ENCODE measurements at places on chromosomes 1 and 21. TPM values are rescaled to one million over a fixed set of nuclear protein-coding genes. Genes with fewer than 3 reads are reported as not detected.

DNA sequence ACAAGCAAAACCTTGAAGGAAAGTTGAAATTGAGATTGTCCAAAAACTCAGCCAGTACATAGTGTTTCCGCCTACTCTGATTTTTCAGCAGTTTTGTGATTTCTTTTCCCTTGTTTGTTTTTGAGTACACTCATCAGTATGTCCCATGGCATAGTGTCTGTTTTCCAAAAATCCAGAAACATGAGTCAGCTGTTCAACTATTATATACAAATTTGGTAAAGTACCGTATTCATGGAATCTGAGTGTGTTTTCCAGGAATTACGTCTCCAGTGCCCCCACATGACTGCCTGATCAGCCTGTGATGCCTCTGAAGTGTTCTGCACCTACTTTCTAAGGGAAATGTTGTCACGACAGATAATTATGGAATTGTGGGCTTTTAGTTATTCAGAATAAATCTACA, 186.8 kb downstream of the LTN1 start:
- DNase-seq = no peak

DNA sequence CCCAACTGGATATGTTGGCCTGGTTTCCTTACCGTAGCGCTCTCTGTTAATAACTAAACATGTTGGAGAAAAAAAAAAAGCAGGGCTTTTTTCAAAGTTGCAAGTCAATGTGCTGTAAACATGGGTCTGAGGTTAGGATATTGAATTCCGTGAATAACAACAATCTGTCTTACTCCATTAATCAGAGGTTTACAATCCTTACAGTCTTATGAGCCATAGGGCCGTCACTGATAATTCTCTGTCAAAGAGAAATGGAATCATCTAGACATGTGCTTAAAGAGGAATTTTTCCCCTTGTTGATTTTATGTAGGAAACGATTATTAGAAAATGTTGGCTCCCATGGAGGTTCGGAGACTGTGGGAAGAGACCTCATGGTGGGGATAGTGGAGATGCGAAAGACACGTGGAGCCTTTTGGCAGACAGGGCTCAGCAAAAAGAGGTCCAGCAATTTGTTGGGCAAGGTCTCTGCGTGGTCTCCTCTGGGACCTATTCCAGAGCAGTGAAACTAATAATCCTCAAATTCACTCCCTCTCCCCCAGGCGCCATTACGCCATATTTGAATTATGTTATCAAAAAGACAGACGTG, 83.5 kb upstream of the CLDN14 start:
- DNase-seq = no peak

DNA sequence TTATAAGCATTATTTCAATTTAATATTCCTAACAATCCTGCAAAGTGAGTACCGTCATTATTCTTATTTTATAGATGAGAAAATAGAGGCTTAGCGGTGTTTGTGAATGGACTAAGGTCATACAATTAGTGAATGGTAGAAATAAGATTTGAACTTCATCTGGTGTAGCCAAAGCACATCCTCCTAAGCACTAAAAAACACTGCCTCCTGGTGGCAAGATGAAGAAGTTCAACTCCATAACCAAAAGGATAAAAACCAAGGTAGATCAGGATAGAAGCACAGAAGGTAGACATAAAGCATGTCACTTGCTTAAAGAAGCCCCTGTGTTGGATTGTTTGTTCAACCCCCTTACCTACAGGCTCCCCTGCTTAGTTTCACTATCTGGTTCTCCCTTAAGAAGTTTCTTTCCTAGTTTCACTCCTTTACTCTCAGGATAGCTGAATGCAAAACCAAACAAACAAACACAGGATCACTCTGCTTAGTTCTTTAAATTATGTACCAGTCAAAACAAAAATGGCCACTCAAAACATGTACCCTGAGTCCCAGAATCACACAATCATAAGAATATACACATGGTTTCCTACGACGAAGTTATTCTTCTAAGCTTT, 12.7 kb upstream of the AIM2 start:
- DNase-seq = no peak

DNA sequence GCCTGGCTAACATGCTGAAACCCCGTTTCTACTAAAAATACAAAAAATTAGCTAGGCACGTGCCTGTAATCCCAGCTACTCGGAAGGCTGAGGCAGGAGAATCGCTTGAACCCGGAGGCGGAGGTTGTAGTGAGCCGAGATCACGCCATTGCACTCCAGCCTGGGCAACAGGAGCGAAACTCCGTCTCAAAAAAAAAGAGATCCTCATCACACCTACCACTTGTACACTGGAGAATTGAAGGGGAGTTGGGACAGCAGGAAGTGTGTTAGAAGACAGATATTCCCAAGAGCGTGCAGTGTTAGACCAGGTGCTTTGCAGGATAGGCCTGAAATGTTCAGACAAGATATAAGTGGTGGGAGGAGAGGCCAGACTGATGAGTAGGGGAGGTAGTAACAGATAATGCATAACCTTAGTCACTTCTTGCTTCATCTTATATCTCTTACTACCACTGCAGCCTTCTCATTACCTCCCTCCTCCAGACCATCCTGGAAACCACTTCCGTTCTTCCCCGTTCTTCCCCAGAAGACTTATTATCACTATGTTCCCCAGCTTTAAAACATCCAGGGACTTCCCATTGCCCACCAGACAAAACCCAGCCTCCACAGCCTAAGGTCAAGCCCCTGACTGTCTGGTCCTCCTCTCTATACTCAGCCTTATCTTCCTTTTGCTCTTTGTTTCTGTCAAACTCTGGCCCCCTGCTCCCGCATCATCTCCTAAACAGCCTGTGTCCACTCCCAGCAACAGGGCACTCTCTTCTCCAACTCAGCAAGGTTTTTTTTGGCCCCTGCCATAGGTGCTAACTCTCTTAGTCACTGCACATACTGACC, 21.3 kb downstream of the FAM20B start:
- DNase-seq = no peak

- no peak for DNase-seq
These were observed 233 bp downstream of the ADAMTS5 start for GRCh38 chr21:26966649-26967061.

DNA sequence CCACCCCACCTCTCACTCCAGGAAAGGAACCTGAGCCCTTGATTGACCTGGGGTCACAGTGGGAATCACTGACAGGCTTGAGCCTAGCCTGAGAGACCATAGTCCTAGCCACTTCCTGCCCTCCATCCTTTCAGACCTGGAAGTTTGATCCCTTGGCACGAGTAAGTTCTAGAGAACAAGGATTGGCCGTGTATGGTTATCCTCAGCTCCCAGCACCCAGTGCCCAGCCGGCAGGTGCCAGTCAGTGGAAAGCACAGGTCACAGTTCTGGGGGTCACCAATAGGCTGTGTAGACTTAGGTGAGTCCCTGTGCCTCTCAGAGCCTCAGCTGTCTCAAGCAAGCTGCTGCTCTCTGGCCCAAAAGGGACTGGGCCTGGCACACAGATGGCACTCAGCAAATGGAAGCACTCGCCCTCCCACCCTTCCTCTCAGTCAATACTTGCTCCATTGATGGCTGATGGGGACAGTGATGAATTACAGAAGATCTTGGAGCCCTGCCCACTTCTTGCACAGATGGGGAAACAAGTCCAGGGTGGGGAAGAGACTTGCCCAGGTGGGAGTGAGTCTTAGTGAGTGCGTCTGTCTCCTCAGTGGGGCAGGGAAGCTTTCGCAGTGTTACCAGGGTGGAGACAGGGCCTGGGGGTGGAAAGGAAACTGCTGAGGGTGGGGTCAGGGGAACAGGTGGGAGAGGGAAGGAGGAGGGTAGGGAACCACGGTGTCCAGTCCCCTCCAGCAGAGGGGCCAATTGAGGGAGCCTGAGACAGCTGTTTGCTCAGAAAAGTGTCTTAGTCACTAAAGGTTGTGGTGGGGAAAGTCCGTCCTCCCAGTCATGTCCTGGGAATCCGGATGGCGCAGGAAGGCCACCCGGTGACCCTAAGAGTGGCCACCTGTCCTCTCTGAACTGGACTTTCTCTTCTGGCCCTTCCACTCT, 2.6 kb upstream of the KCNQ4 start:
- no peak for DNase-seq

DNA sequence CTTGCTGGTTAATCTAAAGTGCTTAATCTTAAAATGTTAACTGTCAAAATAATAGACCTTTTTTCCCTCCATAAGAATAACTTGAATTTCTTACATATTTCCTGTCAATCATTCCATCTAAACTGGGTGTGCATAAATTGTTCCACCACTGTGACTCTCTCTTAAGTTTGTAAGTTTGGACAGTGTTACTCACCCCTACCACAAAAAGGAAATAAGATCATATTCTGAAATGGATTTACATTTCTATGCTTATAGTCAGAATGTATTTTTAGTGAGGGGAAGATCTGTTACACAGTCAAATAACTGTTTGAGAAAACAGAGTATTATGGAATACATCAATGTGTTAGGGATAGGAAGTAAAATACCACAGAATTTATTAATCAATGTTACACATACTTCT, 109.6 kb upstream of the DPYD start:
- DNase-seq = no peak

- DNase-seq = no peak
These were observed 41.6 kb downstream of the NUAK2 start for GRCh38 chr1:205279986-205280385.

LORICRIN gene
- not detected for total RNA-seq

ELF3 gene
- total RNA-seq = 93.7 TPM

AVPR1B gene
- 0.78 TPM for total RNA-seq

PDC gene
- total RNA-seq = not detected
